ENCODE measurements at places on chromosomes 11 and 22.
A peak's percentile ranks its signal among the peaks of the same experiment; 100 is the strongest.

GRCh38 chr22:36946421-36947158, 33.2 kb downstream of the CSF2RB start:
- DNase-seq = peak; percentile 42

GRCh38 chr11:82529936-82530335, 203.7 kb downstream of the FAM181B start:
- no peak for DNase-seq

- no peak for DNase-seq
Measured at GRCh38 chr22:29914165-29914564, 31.2 kb downstream of the MTMR3 start.

GRCh38 chr11:43516316-43516850, 157.7 kb downstream of the TTC17 start:
- no peak for DNase-seq

GRCh38 chr11:70203751-70204465, 812 bp downstream of the FADD start:
- peak; percentile 94 for DNase-seq
